ENCODE measurements at places on chromosomes 2 and 18. TPM values are rescaled to one million over a fixed set of nuclear protein-coding genes. Genes with fewer than 3 reads are reported as not detected.

GRCh38 chr2:10947446-10948187 lies 35.9 kb downstream of the KCNF1 start:
- no peaks in the 10 kb centered on the region for H3K36me3 ChIP-seq
- no peak overlapping the region for H3K4me3 ChIP-seq
- no peak for DNase-seq

DNA sequence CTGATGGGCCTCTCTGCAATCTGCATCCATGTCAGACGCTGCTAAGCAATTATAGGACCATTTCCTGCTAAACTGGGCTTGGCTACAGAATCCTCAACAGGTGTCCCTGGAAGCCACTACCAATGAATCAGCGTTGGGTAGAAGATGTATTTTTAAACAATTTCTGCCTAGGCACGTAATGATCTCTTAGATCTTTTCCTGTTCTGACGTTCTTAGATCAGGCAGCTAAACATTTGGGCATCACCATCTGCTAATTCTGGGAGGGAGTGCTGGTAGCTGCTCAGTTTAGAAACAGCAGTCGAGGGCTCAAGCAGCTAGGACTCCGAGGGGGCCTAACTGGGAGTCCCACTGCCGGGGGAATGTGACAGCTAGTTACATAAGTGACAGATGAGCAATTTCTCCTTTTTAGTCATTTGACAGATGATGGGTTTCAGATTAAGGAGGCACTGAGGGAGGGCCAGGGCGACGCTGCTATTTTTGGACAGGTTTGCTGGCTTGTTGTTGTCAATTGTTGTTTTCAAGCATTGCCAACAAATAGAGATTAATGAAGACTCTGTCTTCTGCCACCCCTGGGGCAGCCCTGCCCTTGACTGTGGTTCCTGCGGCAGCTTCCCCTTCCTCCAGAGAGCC lies 92.7 kb downstream of the MRO start:
- H3K36me3 ChIP-seq = no peaks in the 10 kb centered on the region
- peaks cover 5% of the 10 kb centered on the region for H3K4me1 ChIP-seq
- no peak overlapping the region for H3K27ac ChIP-seq
- H3K4me3 ChIP-seq = no peak overlapping the region

DNA sequence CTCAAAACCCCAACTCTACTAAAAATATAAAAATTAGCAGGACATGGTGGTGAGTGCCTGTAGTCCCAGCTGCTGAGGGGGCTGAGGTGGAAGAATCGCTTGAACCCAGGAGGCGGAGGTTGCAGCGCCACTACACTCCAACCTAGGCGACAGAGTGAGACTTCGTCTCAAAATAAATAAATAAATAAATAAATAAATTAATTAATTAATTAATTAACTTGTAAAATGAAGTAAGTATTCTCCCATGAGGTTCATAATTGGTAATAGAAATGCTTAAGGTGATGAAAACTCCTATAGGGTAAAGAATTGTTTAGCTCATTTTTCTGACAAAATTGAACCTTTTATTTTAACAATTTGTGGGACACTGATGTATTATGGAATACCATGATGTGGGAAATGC lies 230.8 kb downstream of the TMEM182 start:
- no peak overlapping the region for H3K4me3 ChIP-seq
- no peak for DNase-seq
- no peak overlapping the region for H3K27ac ChIP-seq
- H3K36me3 ChIP-seq = no peaks in the 10 kb centered on the region
- no peaks in the 10 kb centered on the region for H3K27me3 ChIP-seq

GRCh38 chr2:8663997-8664396 lies 17.9 kb upstream of the ID2 start:
- H3K27me3 ChIP-seq = no peaks in the 10 kb centered on the region
- no peak overlapping the region for H3K27ac ChIP-seq
- peaks cover 6% of the 10 kb centered on the region for H3K4me1 ChIP-seq
- DNase-seq = no peak

- H3K36me3 ChIP-seq = no peaks in the 10 kb centered on the region
- H3K27me3 ChIP-seq = no peaks in the 10 kb centered on the region
- H3K27ac ChIP-seq = no peak overlapping the region
- no peak for DNase-seq
- no peak overlapping the region for H3K4me3 ChIP-seq
- no peaks in the 10 kb centered on the region for H3K4me1 ChIP-seq
Observed at GRCh38 chr2:82665691-82666090, 1793.4 kb downstream of the SUCLG1 start.

- DNase-seq = no peak
- H3K4me3 ChIP-seq = no peak overlapping the region
- H3K27me3 ChIP-seq = no peaks in the 10 kb centered on the region
- H3K27ac ChIP-seq = no peak overlapping the region
- H3K4me1 ChIP-seq = no peaks in the 10 kb centered on the region
- H3K36me3 ChIP-seq = no peaks in the 10 kb centered on the region
Observed at GRCh38 chr2:201532686-201533304, 81.3 kb downstream of the STRADB start.

DNA sequence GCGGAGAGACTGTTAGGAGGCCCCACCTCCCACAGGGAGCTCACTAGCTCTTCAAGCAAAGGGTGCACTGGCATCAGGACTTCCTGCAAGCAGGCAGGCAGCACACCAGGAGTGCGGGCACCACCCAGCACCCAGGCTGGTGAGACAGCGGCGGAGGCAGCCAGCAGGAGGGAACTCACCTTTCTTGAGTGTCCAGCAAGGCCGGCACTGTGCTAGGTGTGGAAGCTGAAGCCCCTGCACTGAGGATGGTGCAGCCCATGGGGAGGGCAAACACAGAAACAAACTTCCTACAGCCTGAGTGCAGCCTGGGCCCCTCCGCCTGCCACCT lies 100.7 kb upstream of the ID2 start:
- no peak for DNase-seq
- peaks cover 7% of the 10 kb centered on the region for H3K4me1 ChIP-seq
- no peaks in the 10 kb centered on the region for H3K36me3 ChIP-seq
- H3K27ac ChIP-seq = no peak overlapping the region
- no peak overlapping the region for H3K4me3 ChIP-seq

- no peaks in the 10 kb centered on the region for H3K27me3 ChIP-seq
- no peak overlapping the region for H3K27ac ChIP-seq
- H3K4me3 ChIP-seq = no peak overlapping the region
- H3K4me1 ChIP-seq = peaks cover 13% of the 10 kb centered on the region
Observed at GRCh38 chr2:44772131-44772530, 169.4 kb upstream of the SIX3 start.

- no peak for DNase-seq
- no peak overlapping the region for H3K4me3 ChIP-seq
- peaks cover 21% of the 10 kb centered on the region for H3K27me3 ChIP-seq
- H3K36me3 ChIP-seq = no peaks in the 10 kb centered on the region
Observed at GRCh38 chr2:2938481-2938880, 439.1 kb downstream of the EIPR1 start.

The LYG2 gene
- not detected for total RNA-seq

The TUBA3E gene
- total RNA-seq = not detected

DNA sequence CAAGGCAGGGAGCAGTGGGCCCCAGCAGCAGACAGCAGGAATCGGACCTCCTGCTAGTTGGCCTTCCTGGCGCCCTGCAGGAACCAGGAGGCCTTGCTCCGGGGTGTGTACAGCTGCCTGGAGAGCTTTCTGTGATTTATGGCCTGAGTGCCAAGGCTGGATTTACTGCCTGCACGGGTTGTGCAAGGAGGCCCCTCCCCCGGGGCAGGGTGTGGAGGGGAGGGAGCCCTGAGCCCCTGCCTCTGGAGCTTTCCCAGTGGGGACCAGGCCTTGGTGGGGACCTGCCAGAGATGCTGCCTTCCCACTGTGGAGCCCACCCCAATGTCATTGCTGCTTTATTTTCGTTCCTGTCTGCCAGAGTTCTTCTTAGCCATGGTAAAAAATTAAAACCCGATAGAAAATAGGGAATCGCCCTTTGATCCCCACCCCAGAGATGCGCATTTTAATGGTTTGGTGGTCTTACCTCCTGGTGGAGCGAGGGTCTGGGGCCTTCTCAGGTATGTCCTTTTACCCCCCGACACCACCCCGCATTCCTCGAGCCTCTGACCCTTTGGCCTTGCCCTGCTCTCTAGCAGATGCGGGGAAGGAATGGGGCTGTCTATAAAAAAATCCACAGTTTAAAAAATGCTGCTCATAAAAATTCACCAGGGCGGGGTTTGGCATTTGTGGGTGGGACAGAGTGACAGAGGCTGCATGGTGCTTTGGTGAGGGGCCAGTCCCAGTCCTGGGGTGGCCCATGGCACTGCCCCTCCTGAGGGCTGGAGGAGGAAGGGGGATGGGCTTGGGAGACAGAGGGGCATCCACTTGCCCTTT lies 6.9 kb upstream of the RALB start:
- H3K4me1 ChIP-seq = peaks cover 48% of the 10 kb centered on the region
- DNase-seq = no peak
- peak overlapping the region; percentile 62 for H3K27ac ChIP-seq
- H3K27me3 ChIP-seq = no peaks in the 10 kb centered on the region
- H3K36me3 ChIP-seq = no peaks in the 10 kb centered on the region

DNA sequence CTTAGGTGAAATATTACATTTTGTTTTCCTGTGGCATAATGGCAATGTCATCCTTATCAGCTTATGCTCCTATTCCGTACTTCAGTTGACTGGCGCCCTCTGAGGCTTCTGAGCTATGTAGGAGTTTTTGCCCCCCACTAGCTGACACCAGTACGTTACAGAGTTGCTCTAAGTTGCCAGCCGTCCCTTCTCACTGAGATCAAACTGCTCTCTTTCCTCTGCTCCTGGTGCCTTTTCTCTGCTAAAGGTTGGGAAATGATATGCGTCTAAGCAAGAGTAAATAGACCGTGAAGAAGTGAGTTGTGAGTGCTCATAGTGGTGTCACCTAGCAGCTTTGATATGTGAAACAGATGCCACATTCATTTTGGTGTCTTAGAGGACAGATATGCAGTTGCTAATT lies 99.2 kb downstream of the RAPGEF4 start:
- H3K27ac ChIP-seq = no peak overlapping the region
- H3K27me3 ChIP-seq = no peaks in the 10 kb centered on the region
- no peak for DNase-seq
- H3K36me3 ChIP-seq = no peaks in the 10 kb centered on the region
- no peak overlapping the region for H3K4me3 ChIP-seq

GRCh38 chr18:69596345-69596744 lies 195.7 kb downstream of the DOK6 start:
- no peak overlapping the region for H3K27ac ChIP-seq
- no peaks in the 10 kb centered on the region for H3K36me3 ChIP-seq
- H3K4me1 ChIP-seq = no peaks in the 10 kb centered on the region
- no peak overlapping the region for H3K4me3 ChIP-seq
- H3K27me3 ChIP-seq = no peaks in the 10 kb centered on the region

- DNase-seq = no peak
- peaks cover 47% of the 10 kb centered on the region for H3K4me1 ChIP-seq
- no peaks in the 10 kb centered on the region for H3K36me3 ChIP-seq
- H3K27ac ChIP-seq = peak overlapping the region; percentile 16
Observed at GRCh38 chr2:71499691-71500090, 46.3 kb downstream of the DYSF start.

The LHCGR gene
- not detected for total RNA-seq

Data from esophagus squamous epithelium (tissue), 5 donors.